ENCODE measurements at places on chromosomes 12 and 14. TPM values are rescaled to one million over a fixed set of nuclear protein-coding genes. Genes with fewer than 3 reads are reported as not detected.

GRCh38 chr14:57837267-57837666 is 28.6 kb downstream of the SLC35F4 start:
- no peak for DNase-seq

- no peak for DNase-seq
Measured at GRCh38 chr14:104641753-104642539, 37.4 kb upstream of the TMEM179 start.

DNA sequence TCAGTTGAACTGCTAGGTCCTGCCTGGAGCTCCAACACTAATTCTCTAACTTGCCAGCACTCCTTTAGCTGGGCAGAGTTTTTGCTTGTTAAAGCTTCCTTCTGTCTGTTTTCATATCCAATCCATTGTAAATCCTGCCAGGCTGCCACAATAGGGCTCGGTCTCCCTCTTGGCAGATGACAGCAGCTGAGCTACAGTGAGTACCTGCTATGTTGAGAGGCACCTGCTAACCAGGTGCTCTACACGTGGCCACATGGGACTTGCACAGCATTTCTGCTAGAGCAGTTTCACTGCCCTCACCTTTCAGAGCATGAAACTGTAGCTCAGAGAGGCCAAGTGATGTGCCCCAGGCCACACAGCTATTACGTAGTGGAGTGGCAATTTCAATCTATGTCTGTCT is 106.6 kb upstream of the NOS1 start:
- peak; percentile 9 for DNase-seq

GRCh38 chr12:58766513-58766870 is 153.8 kb downstream of the LRIG3 start:
- DNase-seq: no peak

DNA sequence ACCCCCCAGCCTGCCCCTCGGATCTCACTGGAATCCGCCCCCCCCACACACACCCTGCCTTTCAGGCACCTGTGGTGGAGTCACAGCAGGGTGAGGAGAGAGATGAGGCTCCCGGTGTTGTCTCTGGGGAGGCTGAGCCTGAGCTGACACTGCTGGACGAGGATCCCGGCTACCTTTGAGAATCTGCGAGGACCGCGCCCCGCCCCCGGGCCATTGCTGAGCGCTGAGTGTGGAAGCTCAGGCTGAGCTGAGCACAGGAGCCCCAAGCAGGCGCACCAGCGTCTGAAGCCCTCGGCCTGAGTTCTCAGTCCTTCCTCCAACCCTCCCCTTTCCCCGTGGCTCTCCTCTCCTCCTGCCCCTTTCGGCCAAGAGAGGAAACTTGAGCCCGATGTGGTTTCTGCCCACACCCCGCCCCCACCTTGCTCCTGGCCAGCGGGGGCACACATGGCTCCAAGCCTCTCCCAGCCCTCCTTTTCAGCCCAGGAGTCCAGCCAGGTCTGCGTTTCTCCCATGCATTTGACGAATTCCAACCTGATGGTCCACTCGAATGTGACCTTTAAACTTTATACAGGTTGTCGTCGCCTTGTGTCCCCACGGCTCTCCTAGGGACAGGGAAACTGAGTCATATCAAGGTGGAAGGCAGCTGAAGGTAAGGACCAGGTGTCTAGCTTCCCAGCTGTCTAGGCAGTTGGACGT is at the start of gene NFE2:
NFE2 (minus strand) TSS at position 284 of the 696 bp plus-strand sequence. CDS start 5,767 bp downstream, outside the sequence.
- peak; percentile 88 for DNase-seq

DNA sequence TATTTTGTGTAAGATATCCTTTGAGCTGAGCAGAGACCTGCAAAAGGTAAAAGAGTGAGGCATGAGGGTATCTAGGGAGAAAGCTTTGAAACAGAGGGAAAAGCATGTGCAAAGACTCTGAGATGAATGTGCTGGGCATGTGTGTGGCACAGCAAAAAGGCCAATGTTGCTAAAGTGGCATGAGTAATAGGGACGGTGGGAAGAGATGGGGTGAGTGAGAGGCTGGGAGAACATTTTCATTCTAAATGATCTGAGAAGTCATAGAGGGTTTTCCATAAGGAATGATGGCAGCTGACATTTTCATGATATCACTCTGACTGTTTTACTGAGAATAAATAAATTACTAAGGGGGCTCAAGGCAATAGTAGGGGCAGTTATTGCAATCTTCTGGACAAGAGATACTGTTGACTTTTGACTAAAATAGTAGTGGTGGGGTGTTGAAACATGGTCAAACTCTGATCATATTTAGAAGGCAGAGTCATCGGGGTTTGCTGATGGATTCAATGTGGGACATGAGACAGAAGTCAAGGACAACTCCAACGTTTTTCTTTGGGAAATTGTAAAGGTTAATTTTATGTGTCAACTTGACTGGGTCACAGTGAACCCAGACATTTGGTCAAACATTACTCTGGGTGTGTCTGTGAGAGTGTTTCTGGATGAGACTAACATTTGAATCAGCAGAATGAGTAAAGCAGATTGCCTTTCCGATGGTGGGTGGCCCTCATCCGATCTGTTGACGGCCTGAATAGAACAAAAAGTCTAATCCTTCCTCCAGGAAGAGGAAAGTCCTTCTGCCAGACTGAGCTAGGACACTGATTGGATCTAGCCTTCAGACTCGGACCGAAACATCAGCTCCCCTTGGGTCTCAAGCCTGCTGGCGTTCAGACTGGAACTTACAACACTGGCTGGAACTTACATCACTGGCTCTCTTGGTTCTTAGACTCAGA is 193.9 kb upstream of the PLXNC1 start:
- peak; percentile 83 for DNase-seq

DNA sequence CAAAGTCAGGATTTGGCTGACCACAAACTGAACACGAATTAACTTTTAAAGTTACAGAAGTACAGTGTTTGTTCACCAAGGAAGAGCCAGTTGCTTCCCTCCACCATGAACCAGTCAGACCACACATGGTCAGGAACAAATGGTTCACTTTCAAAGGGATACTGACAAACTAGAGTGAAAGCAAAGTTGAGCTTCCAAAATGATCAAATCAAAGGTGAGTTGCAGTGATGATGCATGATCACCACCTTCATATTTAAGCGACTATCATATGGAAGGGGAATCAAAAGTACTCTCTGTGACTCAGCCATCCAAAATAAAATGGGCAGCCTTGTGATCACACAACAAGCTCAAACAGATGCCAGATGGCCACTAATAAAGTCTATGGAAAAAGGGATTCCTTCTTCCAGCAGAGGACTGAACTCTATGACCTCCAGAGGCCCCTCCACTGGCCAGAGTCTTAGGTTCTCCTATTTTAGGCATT is 13.1 kb downstream of the NT5DC3 start:
- no peak for DNase-seq

- peak; percentile 77 for DNase-seq
Measured at GRCh38 chr14:104087981-104088850, 2.7 kb downstream of the ASPG start.

DNA sequence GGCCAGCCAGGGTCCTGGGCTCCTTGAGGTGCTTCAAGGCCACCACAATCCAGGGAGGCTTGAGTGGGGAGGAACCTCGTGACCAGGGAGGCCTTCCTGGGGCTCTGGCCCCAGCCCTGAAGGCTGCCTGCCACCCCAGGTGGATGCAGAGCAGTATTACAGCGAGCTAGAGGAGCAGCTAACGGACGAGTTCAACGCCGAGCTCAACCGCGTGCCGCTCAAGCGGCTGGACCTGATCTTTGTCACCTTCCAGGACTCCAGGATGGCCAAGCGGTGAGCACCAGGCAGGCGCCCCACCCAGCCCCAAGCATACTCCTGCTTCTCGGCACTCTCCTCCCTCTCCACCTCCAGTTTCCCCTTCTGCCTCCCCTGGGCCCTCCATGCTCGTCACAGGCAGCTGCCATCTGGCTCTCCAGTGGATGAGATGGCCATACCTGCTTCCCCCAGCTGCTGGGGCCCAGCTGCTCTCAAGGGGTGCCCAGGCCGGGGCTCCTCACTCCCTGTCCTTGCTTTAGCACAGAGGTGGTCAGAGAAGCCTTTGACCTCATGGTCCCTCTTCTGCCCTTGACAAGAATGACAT is 30.6 kb downstream of the NGB start:
- DNase-seq: no peak

DNA sequence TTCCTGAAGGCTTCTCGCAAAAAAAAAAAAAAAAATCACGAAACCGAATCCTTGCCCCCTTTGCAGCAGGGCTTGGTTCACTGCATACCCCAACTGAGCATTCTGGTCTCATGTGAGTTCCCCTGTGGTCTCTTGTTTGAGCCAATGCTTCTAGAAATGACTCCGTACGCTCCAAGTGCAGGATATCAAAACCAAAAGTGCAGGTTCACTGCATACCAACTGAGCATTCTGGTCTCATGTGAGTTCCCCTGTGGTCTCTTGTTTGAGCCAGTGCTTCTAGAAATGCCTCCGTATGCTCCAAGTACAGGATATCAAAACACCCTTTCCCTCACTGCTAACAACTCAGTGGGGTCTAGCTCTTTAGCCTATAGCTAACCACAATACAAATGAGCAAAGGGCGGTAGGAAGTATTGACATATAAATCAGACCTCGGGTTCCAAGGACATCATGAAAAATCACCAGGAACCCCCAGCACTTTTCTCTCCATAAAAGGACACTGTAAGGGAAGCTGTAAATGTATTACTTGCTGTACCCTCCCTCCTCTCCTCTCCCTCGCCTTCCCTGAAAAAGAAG is 206.3 kb upstream of the NOS1 start:
- DNase-seq: no peak

GRCh38 chr14:90641615-90642243 is 174.5 kb downstream of the TTC7B start:
- no peak for DNase-seq

- no peak for DNase-seq
Measured at GRCh38 chr12:106696071-106696470, 78.4 kb upstream of the RIC8B start.

DNA sequence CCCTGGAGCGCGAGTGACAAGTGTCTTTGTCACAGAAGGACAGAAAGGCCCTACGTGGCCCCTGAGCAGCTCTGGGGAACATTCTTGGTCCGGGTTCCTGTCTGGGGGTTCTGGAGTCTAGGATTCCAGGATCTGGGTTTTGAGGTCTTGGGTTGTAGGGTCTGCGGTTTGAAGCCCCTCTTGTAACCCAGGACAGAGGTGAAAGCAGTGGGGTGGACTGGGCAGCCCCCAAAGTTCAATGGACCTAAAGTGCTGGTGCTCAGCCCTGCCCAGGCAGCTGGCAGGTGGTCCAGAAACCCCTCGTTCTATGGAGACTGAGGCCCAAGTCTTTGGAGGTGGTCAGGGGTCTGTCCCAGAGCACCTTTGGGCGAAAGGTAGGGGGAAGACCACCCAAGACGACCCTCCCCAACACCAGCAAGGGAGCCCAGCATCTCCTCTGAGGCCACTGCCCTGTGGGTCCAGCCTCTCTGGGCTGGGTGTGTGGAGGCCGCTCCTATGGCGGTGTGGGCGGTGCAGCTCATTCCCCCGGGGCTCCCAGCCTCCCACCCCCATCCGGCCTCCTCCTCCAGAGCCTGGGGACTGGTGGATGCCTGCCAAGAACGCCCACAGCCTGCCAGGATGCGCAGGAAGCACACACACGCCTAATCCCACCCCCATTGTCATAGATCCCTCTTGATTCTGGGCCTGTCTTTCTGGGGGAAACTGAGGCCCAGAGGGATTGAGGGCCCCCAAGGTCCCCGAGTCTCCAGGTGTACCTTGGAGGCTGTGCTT is 30.2 kb upstream of the ANKRD9 start:
- DNase-seq: no peak

- no peak for DNase-seq
Measured at GRCh38 chr12:43571885-43572284, 19.9 kb upstream of the ADAMTS20 start.

DNA sequence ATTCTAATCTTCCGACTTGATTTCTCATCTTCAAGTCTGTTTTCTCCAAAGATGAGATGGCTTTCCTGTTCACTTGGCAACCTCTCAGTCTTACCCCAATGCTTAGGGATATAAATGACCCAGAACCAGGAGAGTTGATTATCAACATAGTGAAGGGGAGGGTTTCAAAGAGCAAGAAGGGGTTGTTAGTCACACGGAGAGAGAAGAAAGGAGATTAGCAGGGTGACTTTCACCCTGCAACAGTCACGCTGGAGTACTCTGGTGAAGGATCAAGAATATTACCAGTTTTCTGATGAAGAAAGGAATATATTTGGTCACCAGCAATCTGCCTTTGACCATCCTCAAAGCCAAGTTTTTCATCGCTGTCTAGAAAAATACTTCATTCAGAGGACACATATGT is at the start of gene TMEM52B:
TMEM52B (plus strand) TSS at position 212 of the 400 bp plus-strand sequence. CDS start 543 bp downstream, outside the sequence.
- DNase-seq: no peak

GRCh38 chr14:56742391-56742878 is 67.8 kb downstream of the OTX2 start:
- no peak for DNase-seq

- DNase-seq: no peak
Measured at GRCh38 chr12:124762791-124763593, 100.7 kb downstream of the SCARB1 start.

DNA sequence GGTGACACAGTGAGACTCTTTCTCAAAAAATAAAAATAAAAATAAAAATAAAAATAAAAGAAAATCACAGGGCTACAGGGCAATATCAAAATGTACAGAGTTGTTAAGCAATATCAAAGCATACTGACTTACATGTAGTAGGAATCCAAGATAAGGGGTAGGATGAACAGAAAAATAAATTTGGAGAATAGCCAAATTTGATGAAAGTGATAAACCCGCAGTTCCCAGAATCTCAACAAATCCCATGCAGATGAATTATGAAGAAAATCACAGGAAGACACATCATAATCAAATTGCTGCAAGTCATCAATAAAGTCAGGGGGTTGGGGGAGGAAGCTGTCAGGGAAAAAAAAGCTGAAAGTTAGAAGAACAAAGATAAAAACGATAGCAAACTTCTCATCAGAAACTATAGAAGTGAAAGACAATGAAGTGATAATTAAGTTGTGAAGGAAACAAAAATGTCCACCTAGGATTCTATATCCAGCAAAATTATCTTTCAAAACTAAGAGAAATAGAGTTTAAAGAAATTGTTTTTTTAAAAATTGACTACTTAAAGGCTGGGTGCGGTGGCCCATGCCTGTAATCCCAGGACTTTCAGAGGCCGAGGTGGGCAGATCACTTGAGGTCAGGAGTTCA is 15.4 kb downstream of the DDHD1 start:
- DNase-seq: no peak

DNA sequence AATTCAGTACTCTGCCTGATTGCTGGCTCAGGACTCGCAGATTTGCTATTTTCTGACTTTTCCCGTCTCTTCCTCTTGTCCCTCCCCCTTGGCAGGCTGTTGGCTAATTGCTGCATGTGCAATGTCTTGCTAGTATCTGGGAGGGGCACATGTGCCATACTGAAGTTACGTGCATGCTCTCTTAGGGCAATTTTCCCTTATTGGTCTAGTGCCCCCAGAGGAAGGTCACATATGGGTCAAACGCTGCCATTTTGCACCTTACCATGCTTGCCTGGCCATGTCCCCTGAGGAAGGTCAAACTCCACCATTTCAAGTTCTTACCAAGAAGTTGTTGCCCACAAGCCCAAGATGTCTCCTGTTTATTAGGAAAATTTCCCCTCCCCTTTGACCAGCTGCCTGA is 13.9 kb upstream of the ERC1 start:
- DNase-seq: no peak

GRCh38 chr14:59882957-59883356 is 12.4 kb upstream of the RTN1 start:
- no peak for DNase-seq

Gene POTEM
- total RNA-seq: not detected

Gene NOS1
- total RNA-seq: 0.60 TPM

Gene MYH7
- total RNA-seq: not detected

Gene CCDC38
- not detected for total RNA-seq

Gene SPATS2
- 12.1 TPM for total RNA-seq

Gene FGD4
- 24.5 TPM for total RNA-seq

Gene EDDM3A
- not detected for total RNA-seq

Gene PAPOLA
- 153 TPM for total RNA-seq

Gene PRH2
- not detected for total RNA-seq

Gene ADGRD1
- total RNA-seq: 178 TPM

Gene SCYL2
- total RNA-seq: 55.1 TPM

Gene POLE
- 21.2 TPM for total RNA-seq

Gene B3GNT4
- 0.10 TPM for total RNA-seq
